ENCODE measurements at places on chromosomes 7 and 10.

DNA sequence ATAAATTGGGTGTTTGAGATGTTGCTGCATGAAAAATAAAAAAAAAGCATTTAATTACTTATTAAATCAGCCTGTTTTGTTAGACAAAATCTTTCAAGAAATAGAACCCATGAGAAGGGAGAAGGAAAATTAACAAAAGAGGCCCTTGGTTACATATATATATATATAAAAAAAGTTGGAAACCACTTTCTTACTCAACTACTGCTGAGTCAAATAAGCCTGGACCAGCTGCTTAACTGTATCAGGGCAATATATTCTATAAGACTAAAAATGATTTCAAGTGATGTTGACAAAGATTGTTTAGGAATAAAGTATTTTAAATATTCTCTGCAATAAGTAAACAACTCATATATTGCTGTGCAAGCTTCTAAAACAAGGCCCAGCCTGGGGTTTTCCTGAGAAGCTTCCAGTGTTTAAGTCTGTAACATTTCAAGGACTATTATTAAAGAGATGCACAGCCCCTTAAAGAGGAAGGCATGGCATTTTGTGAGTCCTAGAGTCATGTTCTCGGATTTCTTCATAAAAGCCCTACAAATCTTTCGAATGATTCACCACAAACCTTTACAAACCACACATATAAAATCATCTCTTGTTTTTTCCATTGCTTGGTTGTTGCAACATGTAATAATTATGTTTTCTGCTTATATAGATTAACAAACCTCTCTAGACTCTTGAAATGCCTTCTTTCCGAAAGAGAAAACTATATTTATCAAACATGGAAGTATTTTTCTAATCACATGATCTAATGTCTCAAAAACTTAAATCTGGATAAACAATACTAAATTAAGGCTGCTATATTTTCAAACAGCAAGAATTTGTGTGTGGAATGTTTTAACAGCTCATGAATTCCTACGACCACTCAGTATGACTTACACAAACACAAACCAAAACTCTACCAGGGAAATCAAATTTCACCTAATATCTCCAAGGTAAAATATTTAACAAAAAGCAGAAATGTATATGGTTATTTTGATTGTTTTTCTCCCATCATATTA, 14.3 kb downstream of the JAZF1 start:
- DNase-seq, result no peak

DNA sequence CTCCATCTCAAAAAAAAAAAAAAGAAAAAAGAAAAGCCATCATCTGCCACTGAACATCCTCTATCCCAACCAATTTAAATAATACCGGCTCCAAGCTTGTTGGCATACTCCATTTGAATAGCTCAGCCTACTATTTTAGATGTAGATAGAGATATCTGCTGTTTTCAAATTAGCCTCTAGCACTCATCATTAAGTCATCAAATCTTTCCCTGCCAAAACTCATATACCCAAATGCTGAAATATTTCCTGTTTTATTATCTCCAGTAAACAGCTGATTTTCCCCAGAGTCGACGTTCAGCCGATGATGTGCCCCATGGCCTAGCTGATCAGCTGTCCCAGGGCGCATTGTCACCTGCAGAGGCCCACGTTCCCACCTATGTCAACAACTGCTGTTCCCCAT, 34.5 kb upstream of the FRMD4A start:
- DNase-seq, result no peak

DNA sequence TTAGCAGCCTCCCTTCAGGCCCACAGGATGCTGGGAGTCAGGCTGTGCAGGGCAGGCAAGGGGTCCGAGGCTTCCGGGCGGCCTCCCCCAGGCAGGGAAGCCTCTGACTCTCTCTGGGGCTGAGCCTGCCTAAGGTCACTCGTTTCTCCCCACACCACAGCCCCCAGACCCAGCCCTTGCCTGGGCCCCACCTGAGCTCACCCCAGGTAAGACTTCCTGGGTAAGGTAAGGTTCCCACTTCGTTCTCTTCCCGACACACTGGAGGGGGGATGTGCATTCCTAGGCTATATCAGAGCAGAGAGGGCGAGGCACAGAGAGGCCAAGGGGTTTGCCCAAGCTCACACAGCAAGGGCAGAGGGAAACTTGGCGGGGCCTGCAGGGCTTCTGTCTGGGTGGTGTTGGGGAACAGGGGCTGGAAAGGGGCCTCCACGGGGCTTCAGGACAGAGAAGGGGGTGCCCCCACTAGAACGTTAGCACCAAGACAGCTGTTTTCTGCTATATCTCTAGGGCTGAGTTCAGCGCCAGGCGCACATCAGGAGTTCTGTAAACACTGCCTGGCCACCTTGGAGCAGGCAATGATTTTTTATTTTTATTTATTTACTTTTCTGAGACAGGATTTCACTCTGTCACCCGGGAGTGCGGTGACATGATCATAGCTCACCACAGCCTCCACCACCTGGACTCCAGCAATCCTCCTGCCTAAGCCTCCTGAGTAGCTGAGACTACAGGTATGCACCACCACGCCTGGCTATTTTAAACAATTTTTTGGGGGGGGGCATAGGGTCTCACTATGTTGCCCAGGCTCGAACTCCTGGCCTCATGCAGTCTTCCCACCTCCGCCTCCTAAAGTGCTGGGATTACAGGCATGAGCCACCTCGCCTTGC, 24.9 kb upstream of the PDGFA start:
- DNase-seq, result no peak

DNA sequence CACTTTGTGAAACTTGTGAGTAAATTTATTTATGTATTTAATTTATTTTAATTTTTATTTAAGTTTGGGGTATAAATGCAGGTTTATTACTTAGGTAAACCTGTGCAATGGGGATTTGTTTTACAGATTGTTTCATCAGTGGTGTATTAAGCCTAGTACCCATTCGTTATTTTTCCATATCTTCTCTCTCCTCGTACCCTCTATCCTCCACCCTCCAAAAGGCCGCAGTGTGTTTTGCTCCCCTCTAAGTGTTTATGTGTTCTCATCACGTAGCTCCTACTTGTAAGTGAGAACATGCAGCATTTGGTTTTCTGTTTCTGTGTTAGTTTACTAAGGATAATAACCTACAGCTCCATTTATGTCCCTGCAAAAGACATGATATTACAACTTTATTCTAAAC, 145.4 kb upstream of the SMIM30 start:
- DNase-seq, result no peak

- no peak for DNase-seq
Observed at GRCh38 chr10:97849103-97849686, 448 bp upstream of the GOLGA7B start.

DNA sequence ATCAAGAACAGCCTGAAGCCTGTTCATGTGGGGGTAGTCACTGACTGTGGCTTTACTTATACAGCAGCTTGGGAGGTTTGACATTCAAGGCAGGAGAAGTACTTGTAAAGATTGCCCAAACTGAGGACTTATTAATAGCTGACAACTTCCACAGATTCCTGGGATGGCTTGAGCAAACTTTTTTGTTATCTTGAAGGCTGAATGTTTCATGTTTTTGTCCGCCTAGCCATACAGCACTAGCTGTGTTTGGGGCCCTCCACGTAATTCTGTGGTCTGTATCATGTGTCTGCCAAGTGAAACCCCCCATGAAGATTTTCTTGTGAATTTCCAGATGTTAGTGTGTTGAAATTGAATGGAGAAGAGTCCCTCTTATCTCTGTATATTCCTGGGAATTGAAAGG, 38.6 kb downstream of the FAS start:
- DNase-seq, result no peak

DNA sequence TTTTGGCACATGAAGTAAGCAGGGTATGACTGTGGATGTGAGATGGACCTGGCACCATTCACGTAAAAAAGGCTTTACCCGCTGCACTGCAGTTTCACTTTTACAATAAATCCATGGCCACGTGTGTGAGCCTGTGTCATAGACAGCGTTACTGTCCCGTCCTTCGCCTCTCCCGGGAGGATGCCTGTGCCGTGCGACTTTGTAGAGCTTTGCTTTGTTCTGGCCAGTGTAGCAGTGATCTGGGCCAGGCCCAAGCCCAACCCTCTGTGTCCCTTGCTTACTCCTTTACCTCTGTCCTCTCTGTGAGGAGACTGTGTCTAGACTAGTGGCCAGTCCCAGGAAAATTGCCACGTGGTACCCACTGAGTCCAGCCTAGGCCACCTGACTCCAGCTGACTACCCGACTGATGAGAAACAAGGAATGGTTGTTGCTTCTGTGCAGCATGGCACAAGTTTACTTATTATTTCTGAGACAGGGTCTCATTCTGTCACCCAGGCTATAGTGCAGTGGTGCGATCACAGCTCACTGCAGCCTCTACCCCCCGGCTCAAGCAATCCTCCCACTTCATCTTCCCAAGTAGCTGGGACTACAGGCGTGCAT, 48.1 kb downstream of the JAKMIP3 start:
- DNase-seq, result no peak

Measured in bone marrow (tissue), 2 donors.